Stimulated activated CD8-positive, alpha-beta memory T cell treated with anti-CD3 and anti-CD28 coated beads, Interleukin-15, amount 100 ng/mL, for 4 hours (primary cell): ENCODE measurements at places on chromosomes 4 and X.

DNA sequence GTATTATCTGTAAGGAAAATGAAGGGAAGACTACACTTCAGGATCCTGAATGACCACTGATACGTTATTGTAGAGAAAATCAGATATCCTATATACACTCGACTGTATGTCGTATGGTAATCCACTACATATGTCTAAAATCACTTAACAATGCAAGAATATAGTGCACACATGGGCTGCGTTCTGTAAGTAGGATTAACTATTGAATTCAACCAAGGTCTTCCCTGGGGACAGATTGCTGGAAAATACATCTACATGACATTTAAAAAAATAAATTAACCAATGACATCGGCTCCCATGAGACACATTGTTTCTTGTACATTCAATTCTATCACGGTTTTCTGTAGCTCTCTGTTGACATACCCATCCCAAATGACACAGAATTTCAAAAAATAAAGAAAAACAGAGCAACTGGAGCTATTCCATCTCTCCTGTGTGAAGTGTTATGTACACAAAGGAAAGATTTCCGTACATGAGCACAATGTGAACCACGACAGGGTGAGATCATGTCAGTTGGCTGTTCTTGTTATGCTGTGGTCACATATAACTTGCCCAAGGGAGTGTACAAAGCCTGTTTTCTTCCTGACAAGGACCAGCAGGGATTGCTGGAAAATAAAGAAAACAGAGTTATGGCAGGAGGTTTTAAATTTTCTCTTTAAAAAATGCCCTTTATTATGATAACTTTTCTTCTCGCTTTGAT, 6.1 kb downstream of the ENOX2 start:
- DNase-seq: no peak

GRCh38 chr4:94508296-94508695, 56.6 kb downstream of the PDLIM5 start:
- DNase-seq: no peak

DNA sequence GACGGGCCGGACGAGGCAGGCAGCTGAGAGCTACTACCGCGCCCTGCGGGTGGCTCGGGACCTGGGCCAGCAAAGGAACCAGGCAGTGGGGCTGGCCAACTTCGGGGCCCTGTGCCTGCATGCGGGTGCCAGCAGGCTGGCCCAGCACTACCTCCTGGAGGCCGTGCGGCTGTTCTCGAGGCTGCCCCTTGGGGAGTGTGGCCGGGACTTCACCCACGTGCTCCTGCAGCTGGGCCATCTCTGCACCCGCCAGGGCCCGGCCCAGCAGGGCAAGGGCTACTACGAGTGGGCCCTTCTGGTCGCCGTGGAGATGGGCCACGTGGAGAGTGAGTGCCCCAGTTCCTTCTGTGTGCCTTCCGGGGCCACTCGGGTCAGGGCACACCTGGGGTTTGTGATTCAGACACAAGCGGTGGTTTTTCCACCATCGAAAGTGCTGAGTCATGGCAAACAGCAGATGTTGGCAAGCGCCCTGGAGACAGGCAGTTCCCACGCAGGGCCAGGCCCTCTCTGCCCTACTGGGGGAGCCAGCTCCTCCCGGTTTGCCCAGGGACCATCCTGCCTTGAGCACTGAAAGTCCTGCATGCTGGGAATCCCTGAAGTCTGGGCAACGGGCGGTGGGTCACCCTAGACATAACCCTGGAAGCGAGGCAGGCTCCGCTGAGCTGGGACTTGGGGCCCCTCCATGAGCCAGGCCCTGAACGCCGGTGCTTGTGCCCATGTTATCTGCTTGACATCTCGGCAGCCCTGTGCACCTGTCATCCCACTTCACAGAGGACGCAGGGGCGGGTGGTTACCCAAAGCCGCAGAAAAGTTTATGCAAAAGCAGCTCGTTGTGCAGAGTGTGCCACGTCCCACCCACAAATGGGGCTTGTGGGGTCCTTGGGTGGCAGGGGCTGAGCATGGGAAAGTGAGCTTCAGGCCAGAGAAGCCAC, 29.5 kb downstream of the SH3TC1 start:
- DNase-seq: peak; percentile 77

GRCh38 chr4:184196730-184197385, 20.8 kb downstream of the ENPP6 start:
- no peak for DNase-seq

DNA sequence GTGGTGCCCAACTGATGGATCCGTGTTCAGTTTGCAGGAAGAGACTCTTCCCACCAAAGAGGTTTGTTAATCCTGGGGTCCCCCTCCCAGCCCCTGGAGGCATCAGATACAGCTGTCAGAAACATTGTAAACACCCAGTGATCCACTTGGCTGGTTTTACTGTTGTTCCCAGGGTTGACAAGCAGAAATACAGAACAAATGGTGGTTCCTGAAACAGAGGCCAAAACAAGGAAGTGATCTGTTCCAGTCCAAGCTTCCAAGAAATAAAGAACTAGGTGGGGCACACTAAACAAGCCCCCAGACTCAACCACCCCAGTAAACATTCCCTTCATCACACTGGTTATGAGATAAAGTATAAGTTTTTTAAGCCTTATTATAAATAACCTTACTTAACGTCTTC, 1.4 kb downstream of the TMLHE start:
- no peak for DNase-seq

- DNase-seq: no peak
These were observed at the start of gene MAGEA10 for GRCh38 chrX:152138388-152138784. Gene MAGEA10 (minus strand): TSS chrX:152138577. CDS start chrX:152135620, 2,957 bp downstream.

- no peak for DNase-seq
These were observed 27.1 kb downstream of the FHIP1A start for GRCh38 chr4:151436093-151436518.

DNA sequence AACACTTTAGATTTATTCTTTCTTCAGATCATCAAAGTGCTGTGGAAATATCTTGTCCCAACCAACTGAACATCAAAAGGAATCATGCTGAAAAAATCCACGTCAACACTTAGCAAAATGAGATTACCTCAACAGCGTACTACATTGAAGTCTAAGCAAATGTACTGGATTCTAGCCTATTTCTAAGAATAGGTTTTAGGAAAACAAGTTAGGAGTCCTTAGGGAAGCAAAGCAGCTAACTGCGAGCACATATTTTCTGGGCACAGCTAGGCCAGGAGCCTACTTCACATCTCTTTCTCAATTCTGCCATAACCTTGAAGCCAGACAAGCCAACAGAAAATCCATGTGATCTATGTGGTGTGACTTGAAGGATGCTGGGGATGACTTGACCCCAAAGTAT, 22.2 kb downstream of the KDR start:
- DNase-seq: no peak

DNA sequence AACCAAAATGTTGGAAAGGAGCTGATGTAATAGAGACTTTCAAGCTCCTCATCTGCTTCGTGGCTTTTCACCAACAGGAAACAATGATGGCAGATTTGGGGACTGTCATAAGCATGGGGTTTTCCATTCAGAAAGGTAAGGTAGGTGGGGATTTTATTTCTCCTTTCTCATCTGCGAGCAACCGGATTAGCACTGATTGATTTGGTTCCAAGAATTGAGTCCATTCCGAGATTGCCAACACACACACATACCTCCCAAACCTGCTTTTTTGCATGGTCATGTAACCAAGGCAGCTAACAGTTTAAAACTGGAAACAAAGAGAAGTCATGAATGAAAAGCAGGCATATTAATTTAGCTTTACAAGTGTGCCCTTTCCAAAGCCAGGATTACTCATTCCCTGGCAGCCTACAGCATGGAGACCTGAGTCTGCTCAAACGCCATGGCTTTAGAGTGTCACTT, 63.0 kb upstream of the LNX1 start:
- DNase-seq: no peak

- no peak for DNase-seq
These were observed 147.7 kb upstream of the GRIA3 start for GRCh38 chrX:123036401-123036800.

DNA sequence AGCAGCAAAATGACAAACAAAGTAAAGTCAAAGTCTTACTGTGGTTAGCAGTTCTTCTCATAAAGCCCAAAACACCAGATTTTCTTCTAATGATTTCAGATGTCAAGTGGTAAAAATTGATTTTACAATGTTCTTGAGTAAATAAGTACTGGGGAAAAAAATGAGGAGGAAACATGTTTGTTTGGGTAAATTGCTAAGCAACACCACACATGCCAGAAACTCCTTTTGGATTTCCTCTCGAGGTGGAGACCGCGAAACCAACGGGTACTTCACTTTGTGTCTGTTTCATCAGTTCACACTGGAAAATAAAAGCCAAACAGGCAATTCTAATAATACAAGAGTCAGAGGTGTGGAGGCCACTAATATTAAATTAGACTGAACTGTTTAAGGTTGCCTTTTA, 4.6 kb upstream of the PKD2 start:
- DNase-seq: no peak

DNA sequence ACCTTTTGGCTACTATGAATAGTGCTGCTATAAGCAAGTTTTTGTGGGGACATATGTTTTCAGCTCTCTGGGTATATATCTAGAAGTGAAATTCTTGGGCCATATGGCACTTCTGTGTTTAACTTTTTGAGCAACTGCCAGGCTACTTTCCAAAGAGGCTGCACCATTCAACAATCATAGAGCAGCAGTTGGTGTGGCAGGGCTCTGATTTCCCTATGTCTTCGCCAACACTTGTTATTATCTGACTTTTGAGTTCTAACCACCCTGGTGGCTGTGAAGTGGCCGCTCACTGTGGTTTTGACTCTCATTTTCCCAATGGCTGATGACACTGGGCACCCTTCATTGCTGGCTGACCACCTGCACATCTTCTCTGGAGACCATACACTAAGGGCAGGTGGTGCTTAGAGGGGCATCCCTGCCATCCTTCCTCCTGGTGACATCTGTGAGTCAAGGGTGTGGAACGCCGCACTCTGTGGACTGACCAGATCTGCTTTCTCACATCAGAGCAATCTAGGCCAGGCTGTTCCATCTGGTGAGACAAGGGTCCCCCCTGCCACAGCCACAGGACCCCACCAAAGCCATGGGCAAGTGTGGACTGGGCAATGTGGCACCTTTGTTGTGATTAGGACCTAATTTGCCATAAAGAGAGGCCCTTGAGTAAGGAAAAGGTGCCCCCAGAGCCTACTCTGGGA, 49.6 kb downstream of the ZFYVE28 start:
- DNase-seq: no peak

DNA sequence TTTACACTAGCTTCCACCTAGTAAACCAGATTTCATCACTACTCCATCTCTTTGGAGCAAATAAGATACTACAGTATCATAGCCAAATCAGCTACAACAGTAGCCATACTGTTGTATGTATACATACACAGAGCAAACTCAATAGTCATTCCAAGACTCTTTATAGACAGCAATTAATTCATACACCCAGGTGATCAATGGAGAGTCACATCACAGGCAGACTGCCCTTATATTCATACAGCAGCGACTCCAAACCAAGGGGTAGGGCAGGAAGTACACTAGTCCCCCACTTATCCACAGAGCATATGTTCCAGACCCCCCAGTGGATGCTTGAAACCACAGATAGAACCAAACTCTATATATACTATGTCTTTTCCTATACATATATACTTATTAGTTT, 76.6 kb downstream of the FBXW7 start:
- no peak for DNase-seq

- DNase-seq: no peak
These were observed 7.5 kb downstream of the ADD1 start for GRCh38 chr4:2850966-2851798.

GRCh38 chrX:134679644-134680043, 21.4 kb upstream of the PLAC1 start:
- no peak for DNase-seq

GRCh38 chr4:21387683-21388082, 560.9 kb downstream of the KCNIP4 start:
- no peak for DNase-seq

DNA sequence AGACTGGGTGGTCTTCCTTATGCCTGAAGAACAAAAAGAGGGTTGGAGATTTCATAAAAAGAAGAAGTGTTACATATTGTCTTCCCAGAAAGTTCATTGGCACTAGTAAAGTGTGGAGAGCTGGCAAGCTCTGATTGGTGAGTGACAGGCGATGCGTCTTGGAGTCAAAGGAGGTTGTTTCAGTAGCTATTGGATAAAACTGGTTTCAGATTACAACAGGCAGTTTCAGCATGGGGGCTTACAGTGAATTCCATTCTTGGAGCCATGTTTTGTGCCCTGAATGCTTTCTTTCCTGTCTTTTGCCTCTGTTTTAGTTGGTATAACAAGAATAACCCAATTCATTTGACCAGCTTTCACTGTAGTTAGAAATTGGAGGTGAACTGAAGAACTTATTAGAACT, 750.5 kb downstream of the ADGRL3 start:
- no peak for DNase-seq

GRCh38 chr4:72006586-72006985, 25.2 kb upstream of the NPFFR2 start:
- DNase-seq: no peak

DNA sequence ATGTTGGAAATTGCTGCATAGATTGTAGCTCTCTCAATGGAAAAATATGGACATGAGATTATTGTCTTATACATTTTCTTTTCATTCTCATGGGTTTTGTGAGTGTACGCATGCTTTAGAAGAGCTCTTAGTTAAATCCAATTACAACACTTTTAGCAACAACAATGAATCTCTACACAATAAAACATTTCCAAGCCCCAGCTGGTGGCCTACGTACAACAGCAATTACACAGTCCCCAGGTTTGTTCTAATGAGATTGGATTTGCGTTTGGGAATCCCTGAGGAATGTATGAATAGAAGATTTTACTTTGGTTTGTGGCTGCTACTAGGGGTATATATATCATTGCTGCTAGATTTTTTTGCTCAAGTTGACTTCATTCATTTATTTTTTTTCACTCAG, 98.6 kb downstream of the FHDC1 start:
- no peak for DNase-seq

GRCh38 chrX:118603981-118604380, 108.4 kb downstream of the DOCK11 start:
- peak; percentile 1 for DNase-seq

GRCh38 chr4:144674711-144675110, 28.8 kb downstream of the HHIP start:
- DNase-seq: no peak

GRCh38 chrX:26778320-26778888, 562.4 kb downstream of the MAGEB5 start:
- DNase-seq: no peak

DNA sequence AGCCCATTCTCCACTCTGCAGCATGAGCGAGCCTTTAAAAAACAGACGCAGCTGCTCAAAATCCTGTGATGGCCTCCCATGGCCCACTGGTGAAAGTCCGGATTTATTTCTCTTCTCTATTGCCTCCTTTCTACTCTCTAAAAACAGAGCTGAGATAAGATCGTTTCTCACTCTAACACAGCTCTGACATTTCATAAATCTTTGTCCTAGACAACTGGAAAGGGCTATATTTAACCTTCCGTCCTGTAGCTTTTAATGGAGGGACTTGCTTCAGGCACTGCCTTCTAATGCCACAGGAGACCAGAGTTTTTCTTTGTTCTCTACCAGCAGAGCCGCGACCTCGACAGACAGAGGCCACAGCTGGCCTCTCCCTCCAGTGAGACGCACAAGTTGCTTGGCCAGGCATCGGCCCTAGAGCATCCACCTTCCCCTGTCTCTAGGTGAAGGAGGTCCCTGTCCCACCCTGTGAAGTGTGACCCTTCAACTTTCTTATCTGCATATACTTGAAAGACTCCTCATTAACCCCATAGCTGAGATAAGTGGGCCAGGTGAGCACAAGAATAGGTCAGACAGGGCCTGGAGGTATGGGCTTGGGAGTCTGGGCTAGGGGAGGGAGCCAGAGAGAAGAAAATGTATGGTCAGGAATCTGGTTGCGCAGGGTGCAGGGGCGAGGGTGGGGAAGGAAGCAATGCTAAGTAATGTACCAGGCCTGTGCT, 50.0 kb downstream of the RTL5 start:
- no peak for DNase-seq
